Posterior vena cava (tissue), 2 donors: ENCODE measurements at places on chromosomes 2 and 18. TPM values are rescaled to one million over a fixed set of nuclear protein-coding genes. Genes with fewer than 3 reads are reported as not detected.

DNA sequence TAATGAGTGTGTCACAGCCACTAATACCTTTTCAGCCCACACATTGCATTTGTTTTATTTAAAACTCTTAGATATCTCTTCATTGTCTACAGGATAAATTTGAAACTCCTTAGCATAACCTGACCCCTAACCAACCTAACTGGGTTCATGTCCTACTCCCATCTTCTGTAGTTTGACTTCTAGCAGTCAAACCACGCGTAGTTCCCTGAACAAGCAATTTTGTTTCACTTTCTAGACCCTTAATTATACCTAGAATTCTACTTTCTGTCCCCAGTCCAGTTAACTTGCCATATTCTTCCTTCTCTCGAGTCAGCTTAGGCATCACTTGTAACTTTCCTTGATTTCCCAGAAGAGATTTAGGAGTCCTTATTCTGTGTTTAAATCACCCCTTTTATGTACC is 55.1 kb downstream of the RBBP8 start:
- no peak for DNase-seq

DNA sequence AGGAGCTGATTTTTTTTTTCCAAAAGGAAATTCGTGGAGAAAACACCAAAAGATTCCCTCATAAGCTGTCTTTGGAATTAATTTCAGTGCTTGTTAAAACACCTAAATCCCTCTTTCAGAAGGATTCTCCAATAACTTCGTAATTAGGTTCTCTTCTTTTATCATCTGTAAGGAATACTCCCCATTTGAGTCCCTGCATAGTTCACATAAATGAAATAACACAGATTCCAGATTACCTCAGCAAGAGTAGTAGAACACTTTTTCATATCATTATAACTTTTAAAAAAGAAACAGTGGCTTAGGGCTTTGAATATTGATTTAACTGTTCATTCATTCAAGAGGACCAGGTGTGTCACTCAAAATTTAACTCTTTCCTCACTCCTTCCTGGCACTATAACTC is 55.5 kb downstream of the ARHGAP28 start:
- DNase-seq: no peak

GRCh38 chr2:112140205-112140802 is 2.1 kb downstream of the FBLN7 start:
- no peak for DNase-seq

DNA sequence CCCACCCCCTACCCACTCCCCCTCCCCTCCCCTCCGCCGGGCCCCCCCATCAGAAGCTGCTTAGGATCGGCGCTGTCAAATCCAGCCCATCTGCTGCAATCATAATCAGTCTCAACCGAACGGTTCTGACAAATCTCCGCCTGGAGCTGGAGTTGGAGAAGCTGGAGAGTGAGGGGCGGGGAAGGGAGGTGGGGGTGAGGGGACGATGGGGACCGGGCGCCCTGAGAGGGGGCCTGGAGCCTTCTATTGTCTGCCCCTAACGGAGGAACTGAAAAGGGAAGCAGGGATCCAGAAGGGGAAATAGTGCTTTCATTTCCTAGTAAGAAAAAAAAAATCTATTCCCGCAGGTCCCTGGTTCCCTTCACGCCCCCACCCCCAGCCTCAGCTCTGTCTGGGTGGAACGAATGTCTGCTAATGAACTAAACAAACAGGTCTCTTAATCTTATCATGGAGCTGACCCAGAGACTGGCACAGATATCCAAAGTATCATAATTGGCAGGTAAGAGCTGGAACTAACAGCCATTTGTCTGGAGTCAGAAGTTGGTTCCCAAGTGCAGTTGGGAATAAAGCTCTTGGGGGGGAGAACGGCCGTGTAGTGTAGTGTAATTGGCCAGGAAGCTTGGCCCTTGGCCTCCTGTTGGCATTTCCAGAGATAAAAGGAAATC is 301.2 kb downstream of the NCKAP5 start:
- DNase-seq: no peak

DNA sequence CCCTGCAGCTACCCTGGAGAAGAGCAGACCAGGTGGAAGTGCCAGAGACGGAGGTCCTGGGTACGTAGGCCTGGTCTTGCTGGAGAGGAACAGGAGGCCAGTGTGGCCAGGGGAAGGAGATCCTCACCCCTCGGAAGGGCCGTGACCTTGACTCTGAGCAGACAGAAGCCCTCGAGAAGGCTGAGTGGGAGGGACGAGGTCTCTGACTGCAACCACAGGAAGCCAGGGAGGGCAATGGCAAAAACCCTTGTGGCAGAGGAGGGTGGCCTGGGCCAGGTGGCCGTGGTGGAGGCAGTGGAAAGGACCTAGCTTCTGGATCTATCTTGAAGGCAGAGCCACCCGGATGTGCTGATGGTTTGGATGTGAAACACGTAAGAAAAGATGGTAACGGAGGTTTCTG is 28.1 kb downstream of the THAP4 start:
- DNase-seq: peak; percentile 76

- peak; percentile 46 for DNase-seq
These were observed 49.8 kb downstream of the DYSF start for GRCh38 chr2:71502941-71503738.

- DNase-seq: no peak
These were observed 110.5 kb downstream of the GATA6 start for GRCh38 chr18:22279741-22280452.

DNA sequence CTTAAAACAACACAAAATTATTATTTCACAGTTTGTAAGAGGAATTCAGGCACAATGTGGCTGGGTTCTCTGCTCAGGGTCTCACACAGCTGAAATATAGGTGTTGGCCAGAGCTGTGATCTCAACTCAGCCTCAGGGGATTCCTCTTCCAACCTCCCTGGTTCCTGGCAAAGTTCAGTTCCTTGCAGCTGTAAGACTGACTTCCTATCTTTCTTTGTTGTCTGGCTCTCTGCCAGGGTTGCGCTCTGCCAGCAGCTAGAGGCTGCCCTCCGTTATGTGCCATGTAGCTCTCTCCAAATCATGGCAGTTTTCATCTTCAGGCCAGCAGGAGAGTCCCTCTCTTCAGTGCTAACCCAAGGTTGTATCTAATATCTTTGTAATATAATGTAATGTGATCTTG is 272.5 kb upstream of the KCNJ3 start:
- no peak for DNase-seq

GRCh38 chr2:108145557-108146326 is 94.0 kb upstream of the SULT1C3 start:
- no peak for DNase-seq

DNA sequence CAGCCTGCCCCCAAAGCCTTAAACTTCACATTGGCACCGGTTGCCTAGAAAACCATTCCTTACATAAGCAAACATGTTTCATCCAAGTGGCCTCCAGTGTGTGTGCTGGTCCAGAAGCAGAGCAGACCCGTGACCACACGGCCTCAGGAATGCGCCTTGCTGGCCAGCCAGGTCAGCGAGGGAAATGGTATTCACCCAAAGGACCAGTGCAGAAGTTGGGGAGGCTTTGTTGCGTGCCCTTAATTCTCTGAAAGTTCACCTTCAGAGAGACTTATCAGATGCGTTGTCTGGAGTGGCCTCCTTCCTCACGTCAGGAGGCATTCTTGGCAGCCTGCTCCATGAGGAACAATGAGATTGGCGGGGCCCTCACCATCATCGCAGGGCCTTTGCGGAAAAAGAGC is 25.9 kb downstream of the NRP2 start:
- no peak for DNase-seq

DNA sequence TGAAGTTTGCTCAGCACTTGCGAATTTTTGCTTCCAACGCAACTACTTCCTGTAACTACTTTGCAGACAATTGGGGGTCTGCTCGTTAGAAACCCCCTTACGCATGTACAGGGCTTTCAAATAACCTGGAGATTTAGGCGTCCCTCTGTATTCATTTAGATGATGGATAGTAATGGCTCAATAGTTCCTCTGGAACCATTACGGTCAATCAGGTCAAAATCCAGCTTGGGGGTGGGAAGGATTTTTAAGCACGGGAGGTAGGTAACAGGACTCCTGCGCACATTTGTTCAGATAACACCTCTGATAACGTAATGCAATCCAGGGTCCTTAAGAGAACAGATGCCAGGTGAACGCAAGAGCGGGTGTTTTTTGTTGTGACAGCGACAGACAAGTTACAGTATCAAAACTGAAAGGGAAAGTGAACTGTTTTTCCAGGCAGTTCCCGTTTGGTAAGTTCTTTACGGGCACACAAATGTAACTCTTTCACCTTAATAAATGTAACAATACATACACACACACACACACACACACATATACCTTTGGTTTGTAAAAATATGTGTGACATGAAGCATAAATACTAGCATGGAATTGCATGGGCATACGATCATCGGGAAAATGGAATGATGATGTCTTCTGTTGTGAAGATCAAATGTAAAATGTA is 3.8 kb upstream of the OSR1 start:
- no peak for DNase-seq

Gene GEN1
- 3.5 TPM for total RNA-seq

GRCh38 chr2:96584017-96584416 is 47.5 kb downstream of the ARID5A start:
- DNase-seq: no peak

- DNase-seq: no peak
These were observed 5.5 kb upstream of the CYP26B1 start for GRCh38 chr2:72153026-72153791.

- peak; percentile 90 for DNase-seq
These were observed 64.0 kb downstream of the INPP4A start for GRCh38 chr2:98508709-98509066.

GRCh38 chr2:46669996-46670793 is 190.8 kb downstream of the TMEM247 start:
- DNase-seq: no peak

DNA sequence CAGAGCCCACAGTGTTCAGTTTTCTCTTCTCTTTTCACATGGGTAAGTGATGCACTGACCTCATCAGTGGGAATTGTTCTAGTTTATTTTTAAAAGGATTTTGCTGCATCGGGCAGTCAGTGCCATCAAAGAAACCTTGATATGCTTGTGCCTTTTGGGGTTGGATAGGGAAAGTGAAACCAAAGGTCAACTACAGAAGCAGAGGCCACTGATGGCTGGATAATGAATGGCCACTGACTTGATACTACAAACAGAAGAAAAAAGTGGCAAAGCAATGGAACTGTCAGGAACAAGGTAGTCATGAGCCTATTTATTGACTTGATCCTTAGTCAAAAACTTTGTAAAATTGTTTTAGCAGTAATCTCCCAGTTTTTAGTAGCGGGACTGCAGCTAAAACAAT is 636.3 kb upstream of the ZEB2 start:
- no peak for DNase-seq

DNA sequence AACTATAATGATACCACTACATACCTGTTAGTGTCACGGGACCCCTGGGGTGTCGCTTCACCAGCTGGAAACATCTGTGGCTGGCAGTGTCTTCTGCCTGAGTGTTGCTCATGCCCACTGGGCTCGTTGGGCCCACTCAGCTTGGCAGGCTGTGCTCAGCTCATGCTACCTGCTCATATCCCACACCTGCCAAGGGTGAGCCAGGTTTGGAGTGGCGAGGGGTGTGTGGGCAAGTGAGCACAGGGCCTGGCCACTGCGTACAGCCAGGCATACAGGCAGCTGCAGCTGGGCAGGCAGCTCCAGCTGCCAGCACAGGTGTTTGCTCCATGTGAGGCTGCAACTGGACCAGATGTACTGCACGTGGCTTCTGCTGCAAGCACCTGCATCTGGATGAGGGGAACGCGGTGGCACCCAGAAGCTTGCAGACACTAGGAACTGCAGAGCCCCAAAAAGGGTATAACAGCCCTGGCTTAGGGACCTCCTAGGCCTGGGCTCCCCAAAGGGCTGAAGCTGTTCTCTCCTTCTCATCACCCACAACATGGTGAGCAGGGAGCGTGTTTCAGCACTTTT is 70.1 kb downstream of the SUCLG1 start:
- DNase-seq: peak; percentile 58
